ENCODE measurements at places on chromosomes 3 and 15.

- peak; percentile 90 for DNase-seq
Observed at GRCh38 chr3:148930752-148931151, 60.6 kb upstream of the GYG1 start.

- DNase-seq: no peak
Observed at GRCh38 chr3:81550415-81550814, 211.0 kb downstream of the GBE1 start.

DNA sequence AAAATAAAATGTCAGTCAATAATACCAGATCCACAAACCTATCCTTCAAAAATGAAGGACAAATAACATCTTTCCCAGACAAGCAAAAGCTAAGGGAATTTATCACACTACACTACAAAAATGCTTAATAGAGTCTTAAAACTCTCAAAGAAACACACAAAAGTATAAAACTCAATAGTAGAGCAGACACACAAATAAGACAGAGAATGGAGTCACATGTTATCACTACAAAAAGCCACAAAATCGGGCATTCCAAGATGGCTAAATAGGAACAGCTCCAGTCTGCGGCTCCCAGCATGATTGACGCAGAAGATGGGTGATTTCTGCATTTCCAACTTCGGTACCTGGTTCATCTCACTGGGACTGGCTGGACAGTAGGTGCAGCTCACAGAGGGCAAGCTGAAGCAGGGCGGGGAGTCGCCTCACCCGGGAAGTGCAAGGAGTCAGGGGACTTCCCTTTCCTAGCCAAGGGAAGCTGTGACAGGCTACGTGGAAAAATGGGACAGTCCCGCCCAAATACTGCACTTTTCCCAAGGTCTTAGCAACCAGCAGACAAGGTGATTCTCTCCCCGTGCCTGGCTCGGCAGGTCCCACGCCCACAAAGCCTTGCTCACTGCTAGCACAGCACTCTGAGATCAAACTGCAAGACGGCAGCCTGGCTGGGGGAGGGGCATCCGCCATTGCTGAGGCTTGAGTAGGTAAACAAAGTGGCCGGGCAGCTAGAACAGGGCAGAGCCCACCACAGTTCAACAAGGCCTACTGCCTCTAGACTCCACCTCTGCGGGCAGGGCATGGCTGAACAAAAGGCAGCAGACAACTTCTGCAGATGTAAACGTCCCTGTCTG, 46.3 kb downstream of the SENP7 start:
- no peak for DNase-seq

DNA sequence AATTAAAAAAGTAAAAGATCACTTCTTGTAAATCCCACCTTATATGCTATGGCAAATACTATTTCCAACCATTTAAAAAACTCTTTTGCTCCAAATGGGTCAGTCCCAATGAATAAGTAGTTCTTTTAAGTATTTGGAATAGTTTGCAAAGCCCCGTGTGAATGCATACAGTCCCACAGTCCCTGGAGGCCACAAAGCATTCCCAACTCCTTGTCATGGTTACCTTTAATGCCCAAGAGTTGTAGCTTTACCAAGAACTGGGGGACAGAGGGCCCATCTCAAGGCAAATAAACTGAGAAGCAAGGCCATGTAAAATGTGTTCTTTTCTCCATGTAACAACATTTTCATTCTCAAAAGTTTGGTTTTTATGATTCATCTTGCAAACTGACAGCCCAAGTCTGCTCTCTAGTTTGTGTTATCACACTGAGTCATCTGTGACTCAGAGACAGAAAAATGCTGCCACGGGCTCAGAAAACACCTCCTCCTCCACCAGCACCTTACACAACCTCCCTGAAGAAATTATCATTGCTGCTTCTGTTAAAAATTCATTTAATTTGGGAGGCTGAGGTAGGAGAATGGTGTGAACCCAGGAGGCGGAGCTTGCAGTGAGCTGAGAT, 336.2 kb downstream of the ERC2 start:
- peak; percentile 98 for DNase-seq

DNA sequence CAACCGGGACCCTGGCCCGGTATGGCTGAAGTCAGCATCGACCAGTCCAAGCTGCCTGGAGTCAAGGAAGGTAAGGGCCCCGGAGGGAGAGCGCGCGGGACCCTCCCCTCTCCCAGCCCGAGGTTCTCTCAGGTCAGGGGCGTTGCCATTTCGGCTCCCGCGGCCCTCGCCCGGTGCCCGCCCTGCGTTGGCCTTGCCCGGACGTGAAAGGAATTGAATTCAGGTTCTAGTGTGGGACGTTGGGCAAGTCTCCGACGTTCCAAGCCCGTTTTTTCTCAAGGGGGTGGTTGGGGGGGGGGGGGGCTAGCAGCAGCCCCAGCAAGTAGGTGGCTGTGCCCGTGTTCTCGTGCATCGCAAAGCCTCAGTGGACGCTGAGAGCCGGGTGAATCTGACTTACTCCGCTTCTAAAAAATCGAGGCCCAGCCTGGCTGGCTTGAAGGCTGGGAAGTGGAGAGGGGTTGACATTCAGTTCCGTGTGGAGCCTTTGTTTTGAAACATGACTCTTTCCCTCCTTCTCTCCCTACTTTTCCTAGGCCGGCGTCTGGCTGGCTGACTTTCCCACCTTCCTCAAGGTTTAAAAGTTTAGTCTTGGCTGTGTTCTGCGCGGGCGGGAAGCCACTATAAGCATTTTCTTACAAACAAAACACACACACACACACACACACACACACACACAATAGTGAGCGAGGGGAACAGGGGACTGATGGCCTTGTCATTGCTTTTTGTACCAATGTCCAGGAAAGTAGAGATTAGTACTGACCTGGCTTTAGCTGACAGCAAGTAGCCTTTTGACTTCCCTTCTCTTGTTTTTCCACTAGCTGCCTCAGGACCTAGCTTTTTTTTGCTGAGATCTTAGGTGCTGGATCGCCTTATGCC, at the start of gene UTS2B:
UTS2B (minus strand) TSS at position 873 of the 876 bp plus-strand sequence. CDS start 48,337 bp downstream, outside the sequence.
- peak; percentile 54 for DNase-seq

DNA sequence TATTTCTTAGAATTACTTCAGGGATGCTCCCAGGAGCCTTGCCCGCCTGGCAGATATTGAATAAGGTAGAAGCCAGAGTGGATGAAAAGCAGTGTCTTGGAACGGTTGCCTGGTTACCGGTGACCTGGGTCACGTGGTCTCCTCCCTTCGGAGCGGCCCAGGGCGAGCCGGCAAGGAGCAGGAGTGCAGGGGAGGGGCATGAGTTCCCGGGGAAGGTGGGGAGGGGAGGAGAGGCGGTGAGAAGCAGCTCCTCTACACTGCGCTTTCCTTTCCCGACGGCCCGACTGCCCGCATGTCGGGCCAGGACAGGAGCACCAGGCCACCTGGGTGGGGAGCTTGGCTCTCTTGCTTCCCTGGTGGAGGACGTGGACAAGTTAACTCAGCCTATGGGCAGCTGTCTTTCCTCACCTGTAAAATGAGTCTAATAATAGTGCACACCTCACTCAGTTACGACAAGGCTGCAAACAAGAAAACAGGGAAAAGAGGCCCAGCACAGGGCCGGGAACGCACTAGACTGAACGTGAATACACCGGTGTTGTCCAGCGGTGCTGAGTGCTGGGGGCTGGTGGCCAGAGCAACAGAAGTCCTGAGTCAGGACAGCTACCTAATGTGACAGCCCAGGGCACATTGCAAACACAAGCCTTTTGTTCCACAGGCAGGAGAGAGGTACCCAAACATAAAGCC, 198.3 kb downstream of the ADAMTS9 start:
- no peak for DNase-seq

- peak; percentile 12 for DNase-seq
Observed at GRCh38 chr3:174162550-174162949, 696.6 kb upstream of the NAALADL2 start.

Measured in iris pigment epithelial cell (primary cell).